ENCODE measurements at places on chromosomes 6 and 20. TPM values are rescaled to one million over a fixed set of nuclear protein-coding genes. Genes with fewer than 3 reads are reported as not detected.

Gene ZNF335
- total RNA-seq = 7.0 TPM

Gene OXT
- not detected for total RNA-seq

Gene GTSF1L
- total RNA-seq = not detected

Gene APCDD1L
- 0.07 TPM for total RNA-seq

Gene HLA-DOB
- 0.19 TPM for total RNA-seq

Gene LYRM2
- 30.5 TPM for total RNA-seq

Gene TRIM15
- total RNA-seq = 0.09 TPM

Gene ITPR3
- 45.8 TPM for total RNA-seq

Gene L3MBTL1
- 1.9 TPM for total RNA-seq

Gene C20orf141
- 0.38 TPM for total RNA-seq

Gene CDSN
- total RNA-seq = not detected

Gene ALDH5A1
- total RNA-seq = 7.0 TPM

Gene KCNB1
- total RNA-seq = 0.42 TPM

Gene SLC22A2
- not detected for total RNA-seq

Gene CCN2
- total RNA-seq = 42.3 TPM

Gene NNAT
- not detected for total RNA-seq

Gene PKIB
- total RNA-seq = 0.78 TPM

Gene DAAM2
- not detected for total RNA-seq

Gene GSTA3
- total RNA-seq = not detected

Gene KIAA1755
- 0.08 TPM for total RNA-seq

Gene CLPSL1
- not detected for total RNA-seq

Gene PDYN
- not detected for total RNA-seq

Gene WFDC10B
- not detected for total RNA-seq

Gene MEP1A
- not detected for total RNA-seq

Gene F13A1
- not detected for total RNA-seq

Gene HCRTR2
- not detected for total RNA-seq

Gene SRMS
- total RNA-seq = not detected

Gene ITPA
- 147 TPM for total RNA-seq

Gene CYP21A2
- not detected for total RNA-seq

Gene KCNS1
- not detected for total RNA-seq

Gene DSP
- 32.3 TPM for total RNA-seq

Gene EYA2
- total RNA-seq = 3.3 TPM

Gene SNAP91
- total RNA-seq = 0.21 TPM

Gene NKX2-2
- total RNA-seq = not detected

Gene OVOL2
- total RNA-seq = 0.18 TPM

Gene HLA-DQA1
- total RNA-seq = not detected

Gene DEFB132
- total RNA-seq = not detected

Gene RREB1
- total RNA-seq = 7.6 TPM

Gene DZANK1
- total RNA-seq = 2.7 TPM

Gene ABHD16A
- 19.4 TPM for total RNA-seq

Gene PSORS1C1
- 4.2 TPM for total RNA-seq

Gene AVP
- not detected for total RNA-seq

Gene ANKRD66
- not detected for total RNA-seq

Gene ZNF311
- total RNA-seq = 0.07 TPM
